Suppressor macrophage (primary cell): ENCODE measurements at places on chromosomes 13 and 19.

DNA sequence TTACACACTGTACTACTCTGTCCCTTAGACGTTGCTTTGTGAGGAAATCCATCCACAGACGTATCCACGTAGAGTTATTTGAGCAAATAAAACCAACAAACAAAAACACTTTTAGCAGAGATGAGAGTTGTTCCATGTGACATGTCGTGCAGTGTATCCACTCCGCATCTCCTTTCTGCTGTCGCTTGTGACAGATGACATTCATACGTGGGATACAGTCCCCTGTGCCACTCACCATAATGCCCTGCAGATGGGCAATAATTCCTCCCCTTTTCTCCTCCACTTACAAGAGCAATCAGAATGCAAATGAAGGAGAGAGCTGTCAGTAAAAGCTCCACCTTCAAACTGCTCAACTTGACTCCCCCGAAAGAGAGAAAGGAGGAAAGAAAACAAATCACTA is 26.0 kb downstream of the IRS2 start:
- no peak for DNase-seq

DNA sequence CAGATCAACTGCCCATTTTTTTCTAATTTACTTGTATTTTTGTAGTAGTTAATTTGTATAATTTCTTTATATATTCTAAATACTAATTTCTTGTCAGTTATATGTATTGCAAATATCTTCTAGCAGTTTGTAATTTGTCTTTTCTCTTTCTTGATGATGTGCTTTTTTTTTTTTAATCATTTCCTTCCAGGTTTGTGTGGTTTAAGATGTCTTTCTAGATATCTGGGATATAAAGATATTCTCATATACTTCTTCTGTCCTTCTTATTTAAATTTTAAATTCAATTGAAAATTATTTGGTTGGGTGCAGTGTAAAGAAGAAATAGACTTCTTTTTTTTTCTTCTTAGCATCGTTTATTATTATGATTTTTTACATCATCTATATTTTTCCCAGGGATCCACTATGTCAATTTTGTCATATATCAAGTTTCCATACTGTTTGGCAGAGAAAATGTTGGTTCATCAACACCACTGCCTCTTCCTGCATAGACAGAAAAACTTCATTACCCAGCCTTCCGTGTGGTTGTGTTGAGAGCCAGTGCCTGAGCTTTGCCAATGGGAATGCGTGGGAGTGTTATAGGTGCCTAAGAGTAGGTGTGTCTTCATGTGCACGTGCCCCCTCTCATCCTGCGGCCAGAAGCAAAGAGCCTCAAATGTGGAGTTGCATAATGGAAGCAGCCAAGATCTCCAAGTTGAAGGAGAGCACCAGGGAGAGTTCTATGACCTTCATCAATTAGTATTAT is 15.8 kb downstream of the CPB2 start:
- no peak for DNase-seq

DNA sequence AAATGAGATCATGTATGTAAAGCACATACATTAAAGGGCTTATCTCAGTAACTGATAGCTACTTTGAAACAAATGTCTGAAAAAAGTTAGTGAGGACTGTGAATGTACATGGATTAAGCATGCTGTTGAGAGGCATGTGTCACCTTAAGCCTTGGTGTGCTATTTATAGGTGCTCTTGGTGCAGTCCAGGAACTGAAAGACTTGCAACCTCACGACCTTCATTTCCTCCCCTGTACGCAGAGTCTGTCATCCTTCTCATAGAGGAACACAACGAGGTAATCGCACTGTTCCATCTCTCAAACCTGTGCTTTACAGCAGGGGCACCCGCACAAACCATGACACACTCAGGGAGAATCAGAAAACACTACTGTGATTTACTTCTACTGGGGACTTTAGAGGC is 65.6 kb downstream of the UFM1 start:
- no peak for DNase-seq

- DNase-seq = peak; percentile 56
These were observed 61.4 kb downstream of the RNASEH2B start for GRCh38 chr13:50970956-50971355.

DNA sequence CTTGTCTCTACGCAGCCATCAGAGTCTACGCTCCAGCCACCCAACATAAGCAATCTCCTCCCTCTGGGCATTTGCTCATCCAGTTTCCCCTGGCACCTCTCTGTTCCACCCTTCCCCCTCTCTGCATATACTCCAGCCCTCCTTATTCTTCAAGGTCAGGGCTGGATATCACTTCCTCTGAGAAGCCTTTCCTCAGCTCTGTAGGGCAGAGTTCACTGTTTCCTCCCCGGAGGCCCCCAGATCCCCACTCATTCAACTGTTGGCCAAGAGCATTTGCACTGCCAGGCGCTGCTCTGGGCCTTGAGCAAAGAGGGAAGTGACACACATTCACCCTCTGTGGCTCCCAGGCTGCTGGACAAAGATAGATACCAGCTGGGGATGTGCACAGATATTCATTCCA is 3.3 kb downstream of the FCGRT start:
- peak; percentile 97 for DNase-seq

DNA sequence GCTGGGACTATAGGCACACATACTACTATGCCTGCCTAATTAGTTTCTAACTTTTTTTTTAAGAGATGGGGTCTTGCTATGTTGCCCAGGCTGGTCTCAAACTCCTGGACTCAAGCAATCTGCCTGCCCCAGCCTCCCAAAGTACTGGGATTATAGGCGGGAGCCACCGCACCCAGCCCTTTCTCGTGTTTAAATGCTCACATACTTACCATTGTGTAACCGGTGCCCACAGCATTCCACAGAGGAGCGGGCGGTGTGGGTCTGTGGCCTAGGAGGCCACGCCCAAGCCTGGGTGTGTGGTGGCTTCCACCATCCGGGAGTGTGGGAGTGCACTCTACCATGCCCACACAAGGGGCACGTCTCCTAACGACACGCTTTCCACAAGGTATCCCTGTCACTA is 7.7 kb downstream of the LMNB2 start:
- no peak for DNase-seq

DNA sequence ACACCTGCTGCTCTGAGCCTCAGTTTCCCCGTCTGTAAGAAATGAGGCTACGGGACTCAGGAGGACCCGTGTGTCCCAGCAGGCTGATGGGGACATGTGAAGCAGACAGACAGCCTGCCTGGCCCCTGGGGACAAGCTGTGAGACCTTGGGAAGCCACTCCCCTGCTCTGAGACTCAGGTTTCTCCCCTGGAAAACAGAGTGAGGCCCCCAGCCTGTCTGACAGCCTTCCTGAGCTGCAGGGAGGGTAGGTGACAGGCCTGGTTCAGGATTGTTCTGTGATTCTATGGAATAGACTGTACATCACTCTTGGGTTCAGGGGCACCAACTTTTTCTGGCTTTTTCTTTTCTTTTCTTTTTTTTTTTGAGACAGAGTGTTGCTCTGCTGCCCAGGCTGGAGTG is 2.9 kb upstream of the NTF4 start:
- DNase-seq = no peak

DNA sequence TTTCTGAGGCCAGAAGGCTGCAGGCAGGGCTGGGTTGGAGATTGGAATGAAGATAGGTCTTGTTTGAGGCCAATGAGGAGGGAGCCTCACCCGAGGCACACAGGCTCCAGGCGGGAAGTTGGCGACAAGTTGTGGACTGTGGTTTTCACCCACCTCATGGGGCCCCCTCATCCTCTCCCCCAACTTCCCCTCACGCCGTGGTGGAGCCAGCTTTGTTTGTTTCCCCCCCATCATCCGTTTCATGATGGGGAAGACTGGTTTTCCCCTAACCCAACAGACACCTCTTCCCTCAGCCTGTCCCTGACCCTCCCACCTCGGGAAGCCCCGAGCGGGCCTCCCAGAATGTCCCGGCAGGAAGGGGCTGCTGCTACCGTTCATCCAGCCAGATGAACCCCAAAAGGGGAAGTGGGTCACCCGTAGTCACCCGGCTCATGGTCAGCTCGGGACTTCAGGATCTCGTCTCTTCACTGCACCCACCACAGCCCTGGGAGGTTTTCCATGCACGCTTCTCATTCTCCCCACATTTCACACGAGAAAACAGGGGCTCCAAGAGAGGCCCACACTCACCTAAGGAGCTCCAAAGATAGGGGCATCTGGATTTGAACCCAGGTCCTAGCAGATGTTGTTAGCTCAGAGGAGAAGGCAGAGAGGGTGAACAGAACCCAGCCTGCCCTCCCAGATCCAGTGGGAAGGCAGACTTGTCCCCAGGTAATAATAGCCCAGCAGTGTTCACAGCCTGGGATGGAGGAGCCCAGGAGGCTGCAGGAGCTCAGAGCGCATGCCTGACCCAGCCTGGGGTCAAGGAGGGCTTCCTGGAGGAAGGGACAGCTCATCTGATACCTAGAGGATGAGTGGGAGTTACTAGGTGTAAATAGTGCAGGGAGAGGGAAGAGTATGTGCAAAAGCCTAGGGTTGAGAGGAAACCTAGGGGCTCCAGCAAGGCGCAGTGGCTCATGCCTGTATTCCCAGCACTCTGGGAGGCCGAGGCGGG is 23.5 kb downstream of the CEACAM16 start:
- DNase-seq = peak; percentile 95

GRCh38 chr19:7196763-7197118 is 97.5 kb downstream of the INSR start:
- no peak for DNase-seq

GRCh38 chr13:21124852-21125251 is 51.5 kb downstream of the SKA3 start:
- DNase-seq = no peak

DNA sequence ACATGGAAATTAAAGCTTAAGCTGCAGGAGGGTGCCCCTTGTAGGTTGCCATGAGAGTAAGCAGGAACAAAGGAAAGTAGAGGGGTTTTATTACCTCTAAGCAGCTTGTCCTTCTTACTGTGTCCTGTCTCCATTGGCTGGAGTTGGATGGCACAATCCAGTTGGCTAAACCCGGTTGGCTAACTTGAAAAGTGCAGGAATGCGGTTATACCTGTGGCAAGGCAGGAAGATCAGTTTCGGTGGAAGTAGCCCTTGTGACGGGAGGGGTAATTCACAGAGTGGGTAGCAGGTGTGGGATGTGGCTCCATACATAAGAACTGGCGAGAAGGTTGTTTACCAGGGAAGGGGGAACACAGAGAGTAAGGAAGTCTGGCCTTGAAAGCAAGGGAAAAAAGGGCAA is 3.2 kb downstream of the ZNF726 start:
- DNase-seq = no peak

DNA sequence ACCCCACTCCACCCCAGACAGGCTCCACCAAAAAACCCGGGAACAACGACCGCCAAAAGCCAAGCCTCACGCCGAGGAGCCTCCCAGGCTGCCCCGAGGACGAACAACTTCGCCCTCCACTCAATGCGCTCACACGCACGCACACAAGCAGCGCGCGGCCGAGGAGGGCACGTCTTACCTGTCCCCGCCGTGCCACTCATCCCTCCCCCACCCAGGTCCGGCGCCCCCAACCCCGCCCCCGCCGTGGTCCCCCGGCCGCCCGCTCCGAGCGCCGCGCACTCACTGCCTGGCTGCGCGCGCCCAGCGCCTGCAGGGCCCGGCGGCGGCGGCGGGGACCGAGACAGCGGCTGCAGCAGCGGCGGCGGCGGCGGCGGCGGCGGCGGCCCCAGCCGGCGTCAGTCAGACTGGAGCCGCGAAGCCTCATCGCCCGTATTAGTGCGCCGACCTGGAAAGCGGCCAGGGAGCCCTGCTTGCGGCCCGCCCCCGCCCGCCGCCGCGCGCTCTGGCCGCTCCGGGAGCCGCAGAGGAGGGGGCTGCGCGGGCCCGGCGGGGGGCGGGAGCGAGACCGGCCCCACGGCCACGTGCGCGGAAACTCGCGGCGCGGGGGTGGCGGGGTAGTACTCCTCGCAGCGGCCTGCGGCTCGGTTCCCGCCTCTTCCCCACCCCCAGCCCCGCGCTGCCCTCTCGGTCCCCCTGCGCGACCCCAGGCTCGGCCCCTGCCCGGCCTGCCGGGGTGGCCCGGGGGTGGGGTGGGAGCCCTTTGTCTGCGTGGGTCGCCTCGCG is at the start of gene SMAD9:
Gene SMAD9 (minus strand): TSS at position 406 of the 783 bp plus-strand sequence. CDS start 40,549 bp downstream, outside the sequence.
- DNase-seq = peak; percentile 41

DNA sequence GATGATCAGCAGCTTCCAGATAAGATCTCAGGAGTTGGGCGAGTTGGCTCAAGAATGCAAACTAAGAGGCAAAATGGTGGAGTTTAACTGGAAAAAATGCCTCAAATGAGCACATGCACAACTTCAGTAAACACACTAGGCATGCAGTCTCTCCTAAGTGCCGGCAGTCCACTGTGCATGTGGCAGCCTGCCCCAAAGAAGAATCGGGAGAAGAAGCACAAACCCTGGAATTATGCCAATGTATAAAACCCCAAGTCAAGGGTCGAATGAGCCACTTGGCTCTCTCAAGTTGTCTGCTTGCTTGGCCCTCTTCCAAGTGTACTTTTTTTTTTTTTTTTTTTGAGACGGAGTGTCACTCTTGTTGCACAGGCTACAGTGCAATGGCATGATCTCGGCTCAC is 53.3 kb upstream of the SLITRK1 start:
- no peak for DNase-seq

DNA sequence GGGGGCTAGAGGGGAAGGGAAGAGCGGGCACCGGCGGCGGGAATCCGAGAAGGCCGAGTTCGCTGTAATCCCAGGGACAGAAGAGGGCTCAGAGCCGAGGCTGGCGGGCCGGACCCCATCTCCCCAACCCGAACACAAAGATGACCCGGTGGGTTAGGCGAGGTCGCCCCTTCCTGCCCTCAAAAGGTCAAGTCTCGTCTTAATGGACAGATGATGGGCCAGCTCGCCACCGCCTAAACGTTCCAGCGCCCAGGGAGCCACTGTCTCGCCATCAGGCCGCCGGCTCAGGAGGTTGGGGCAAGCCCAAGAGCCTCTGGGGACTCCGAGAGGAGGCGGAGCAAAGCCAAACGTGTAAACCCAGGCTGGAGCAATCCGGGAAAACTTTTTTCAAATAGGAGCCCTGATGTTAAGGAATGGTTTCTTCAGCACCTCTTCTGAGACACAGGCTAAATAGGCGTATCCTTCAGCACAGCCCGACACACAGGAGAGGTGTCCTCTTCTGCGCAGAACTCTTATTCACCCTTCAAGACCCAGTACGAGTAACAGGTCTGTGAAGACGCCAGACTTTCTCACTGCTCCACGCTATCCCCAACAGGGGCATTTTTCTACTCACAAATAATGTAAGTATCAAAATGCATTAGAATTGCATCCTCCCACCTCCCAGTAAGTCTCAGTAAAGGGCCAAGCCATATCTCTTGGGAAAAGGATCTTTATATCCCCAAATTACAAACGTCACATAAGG is 6.3 kb upstream of the POU4F1 start:
- DNase-seq = no peak
